Stimulated activated naive CD8-positive, alpha-beta T cell treated with anti-CD3 and anti-CD28 coated beads, Interleukin-15, amount 100 ng/mL, for 72 hours (primary cell): ENCODE measurements at places on chromosomes 4 and X.

DNA sequence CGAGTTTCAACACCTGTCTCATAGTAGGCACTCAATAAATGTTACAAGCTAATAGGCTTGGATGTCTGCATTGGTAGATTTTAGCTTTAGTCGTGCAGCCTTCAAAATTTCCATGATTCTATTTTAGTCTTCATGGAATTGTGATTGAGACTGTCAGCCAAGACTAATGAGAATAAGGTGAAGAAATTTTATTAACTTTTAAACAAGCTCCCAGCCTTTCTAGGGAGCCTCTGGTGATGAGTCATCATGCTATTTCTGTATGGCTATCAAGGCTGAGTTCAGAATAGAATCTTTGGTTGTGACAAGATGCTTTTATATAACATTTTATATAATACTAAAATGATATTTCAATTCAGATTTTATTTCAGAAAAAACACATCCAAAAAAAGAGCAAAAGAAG is 685.8 kb downstream of the GABRG1 start:
- no peak for DNase-seq

DNA sequence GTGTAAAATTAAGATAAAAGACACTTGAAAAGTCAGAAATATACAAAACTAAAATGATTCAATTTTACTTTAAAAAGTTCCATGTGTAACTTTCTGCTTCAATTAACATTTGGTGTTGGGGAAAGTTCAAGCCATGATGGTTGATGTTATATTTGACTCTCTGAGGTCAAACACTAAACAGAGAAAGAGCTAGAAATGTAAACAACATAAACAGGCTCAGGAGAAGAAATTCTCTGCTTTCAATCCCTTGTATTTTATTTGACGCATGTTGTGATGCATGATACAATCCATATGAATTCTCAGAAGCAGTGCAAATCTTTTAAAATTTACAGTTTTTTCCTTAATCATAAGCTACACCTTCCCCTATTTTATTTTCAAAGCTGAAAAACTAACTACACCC is 822.4 kb downstream of the PCDH18 start:
- DNase-seq = no peak

GRCh38 chr4:2931512-2932301 is 31.5 kb downstream of the NOP14 start:
- peak; percentile 66 for DNase-seq

DNA sequence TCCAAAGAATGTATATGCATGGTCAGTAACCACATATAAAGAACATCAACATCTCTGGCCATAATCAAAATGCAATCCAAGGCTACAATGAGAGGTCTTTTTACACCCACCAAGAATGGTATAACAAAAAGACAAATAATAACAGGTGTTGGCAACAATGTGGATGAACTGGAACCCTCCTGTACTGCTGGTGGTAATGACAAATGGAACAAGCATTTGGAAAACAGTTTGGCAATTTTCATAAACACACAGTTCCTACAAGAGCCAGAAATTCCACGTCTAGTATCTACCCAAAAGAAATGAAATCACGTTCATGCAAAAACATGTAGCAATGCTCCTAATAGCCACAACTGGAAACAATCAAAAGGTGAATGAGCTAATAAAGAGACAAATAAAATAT is 11.7 kb downstream of the UGT2B4 start:
- no peak for DNase-seq

DNA sequence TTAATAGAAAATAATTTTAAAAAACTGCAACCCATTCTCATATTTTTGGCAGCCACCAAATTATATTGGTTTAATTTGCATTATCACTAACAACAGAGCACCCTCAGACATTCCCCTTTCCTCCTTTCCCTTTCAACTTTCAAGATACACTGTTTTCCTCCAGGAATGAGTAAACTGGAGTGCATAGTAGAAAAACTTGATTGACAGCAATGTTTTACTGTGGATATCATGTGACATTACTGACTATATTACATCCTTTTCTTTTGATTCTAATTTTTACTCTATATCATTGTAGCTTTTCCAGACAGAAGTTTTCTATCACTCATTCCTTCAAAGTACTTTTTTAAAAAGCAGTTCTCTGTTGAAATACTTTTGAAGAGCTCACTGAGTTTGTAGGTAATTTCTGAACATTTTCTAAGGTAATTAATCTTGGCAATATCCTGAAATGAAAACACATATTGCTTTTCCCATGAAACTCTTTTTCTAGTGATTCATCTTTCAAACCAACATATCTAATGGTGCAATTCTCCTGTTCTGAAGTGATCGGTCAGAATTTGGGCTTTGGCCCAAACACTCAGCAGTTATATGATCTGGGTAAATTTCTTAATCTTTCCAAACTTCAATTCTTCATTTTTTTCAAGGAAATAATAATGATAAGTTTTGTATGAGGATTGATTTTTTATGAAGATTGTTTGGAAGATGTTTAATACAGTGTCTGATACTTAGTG is 920.4 kb upstream of the EPHA5 start:
- DNase-seq = no peak

DNA sequence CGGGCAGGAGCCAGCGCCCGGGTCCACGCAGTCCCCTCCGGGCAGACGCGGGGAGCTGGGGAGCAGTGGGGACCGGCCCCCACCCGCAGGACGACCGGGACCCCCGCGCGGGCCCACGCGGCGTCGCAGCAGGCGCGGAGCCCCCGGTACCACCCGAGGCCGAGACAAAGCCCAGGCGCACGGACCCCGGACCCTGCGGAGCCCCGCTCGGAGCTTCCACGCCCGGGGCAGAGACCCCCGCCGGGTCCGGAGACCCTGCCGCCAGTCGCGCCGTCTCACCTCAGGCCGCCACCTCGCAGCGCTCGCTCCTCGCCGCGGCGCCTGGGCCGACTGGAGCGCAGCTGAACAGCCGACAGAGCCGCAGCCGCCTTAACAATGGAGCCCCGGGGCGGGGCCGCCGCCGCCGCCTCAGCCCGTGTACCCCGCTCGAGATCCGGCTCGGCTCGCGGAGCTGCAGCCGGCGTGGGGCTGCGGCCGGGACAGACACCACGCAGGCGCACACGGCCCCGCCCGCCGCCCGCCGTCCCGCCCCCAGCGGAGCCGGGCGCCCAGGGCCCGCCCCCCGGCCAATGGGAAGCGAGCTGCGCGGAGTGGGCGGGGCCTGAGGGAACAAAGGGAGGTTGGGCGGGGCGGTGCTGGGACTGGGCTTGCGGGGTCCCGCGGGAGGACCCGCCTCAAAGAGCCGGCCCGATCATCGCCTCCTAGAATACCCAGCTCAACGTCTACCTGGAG is at the start of gene AFAP1:
AFAP1 (minus strand) TSS at position 485 of the 732 bp plus-strand sequence. CDS start 67,783 bp downstream, outside the sequence.
- peak; percentile 87 for DNase-seq

DNA sequence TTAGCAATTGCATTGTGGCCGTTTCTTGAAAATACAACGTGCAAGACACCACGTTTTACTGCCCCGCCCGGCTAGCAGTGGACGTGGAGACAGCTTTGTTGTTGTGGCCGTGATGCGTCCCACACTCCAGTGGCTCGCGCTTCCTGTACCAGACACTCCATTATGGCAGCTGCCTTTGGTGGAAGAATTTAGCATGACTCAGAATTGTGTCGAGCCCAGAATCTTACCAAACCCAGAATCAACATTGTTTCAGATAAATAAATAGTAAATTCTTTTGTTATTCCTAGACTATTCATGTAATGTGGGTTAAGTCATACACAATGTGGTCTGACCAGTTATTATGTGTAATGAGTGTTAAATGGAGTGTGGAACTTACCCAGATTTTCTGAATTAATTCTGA is 25.3 kb upstream of the S100P start:
- DNase-seq = no peak

DNA sequence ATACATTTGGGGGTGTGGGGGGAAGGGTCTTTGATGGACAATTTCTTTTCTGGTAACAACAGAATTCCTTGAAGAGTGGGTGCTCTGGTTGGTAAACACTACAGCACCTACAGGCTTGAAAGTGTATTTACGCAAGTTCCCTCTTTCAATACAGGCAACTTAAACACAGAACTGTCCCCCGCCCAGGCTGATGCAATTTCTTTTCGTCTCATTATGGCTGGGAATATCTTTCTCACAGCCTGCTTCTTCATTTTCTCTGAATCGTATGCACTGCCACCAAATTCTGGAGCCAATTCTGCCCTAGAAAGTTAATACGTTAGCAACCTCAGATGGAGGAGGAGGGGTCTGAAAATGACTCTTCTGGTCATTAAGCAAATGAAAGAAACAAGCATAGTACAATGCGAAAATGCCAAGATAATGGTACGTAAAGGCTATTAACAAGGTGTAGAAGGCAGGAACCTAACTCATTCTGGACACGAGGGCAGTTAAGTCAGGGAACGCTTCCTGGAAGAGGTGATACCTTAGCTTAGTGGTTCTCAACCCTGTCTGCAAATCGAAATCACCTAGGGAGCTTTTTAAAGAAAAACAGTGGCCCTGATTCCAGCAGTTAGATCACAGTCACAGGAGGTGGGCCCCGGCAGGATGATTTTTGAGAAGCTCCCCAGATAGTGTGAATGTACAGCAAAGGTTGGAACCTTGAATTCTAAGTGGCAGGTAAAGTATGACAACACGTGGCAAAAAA is 1.0 kb downstream of the AGA start:
- peak; percentile 6 for DNase-seq

GRCh38 chr4:129821963-129822362 is 726.0 kb downstream of the C4orf33 start:
- no peak for DNase-seq

- DNase-seq = no peak
These were observed 30.9 kb downstream of the YTHDC1 start for GRCh38 chr4:68319040-68319439.

- no peak for DNase-seq
These were observed 460.5 kb downstream of the SH3BGRL start for GRCh38 chrX:81662381-81662780.

- DNase-seq = no peak
These were observed 438.9 kb downstream of the GRXCR1 start for GRCh38 chr4:43331226-43332051.

DNA sequence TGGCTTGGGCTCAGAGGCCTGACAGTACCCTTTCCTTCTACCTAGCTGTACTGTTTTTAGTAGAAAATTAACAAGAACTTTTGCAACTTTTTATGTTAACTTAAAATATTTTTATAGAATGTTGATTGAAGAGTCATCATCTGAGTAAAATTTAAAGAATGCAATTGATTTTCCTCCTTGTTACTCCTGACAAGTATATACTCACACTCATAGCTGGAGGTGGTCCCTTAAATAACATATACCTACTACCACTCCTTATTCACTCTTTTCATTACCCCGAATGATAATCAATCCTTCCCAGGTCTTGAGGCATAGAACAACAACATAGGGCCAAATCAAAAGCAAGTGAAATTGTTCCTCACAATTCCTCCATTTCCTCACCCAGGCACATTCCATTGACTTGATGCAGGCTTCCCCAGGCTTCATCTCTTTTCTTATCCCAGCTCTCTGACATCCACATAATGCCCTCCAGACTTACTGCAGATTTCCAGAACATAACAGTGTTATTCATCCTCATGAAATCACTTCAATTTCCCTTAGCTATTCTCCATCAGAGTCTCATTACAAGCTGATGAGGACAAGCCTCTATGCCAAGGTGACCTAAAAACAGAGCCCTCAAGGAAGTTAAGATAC is 73.2 kb upstream of the ANXA10 start:
- DNase-seq = no peak

DNA sequence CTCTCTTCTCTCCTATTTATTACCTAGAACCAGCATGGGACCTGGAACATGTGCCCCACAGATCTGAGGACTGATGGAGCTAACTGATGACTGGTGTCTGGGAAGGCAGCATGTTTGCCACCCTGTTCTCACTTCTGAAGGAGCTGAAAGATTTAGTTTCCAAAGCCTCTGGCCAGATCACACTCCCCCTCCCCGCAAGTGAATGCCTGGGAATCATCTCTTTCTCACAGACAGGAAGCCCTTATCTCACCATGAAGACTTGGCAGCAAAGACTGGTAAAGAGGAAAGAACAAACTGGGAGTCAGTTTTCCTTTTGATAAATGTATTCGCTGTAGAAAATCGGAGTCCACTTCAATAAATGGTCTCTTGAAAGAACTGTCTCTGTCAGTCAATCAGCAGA is 21.0 kb upstream of the PCYT1B start:
- DNase-seq = no peak

- DNase-seq = no peak
These were observed 149.3 kb downstream of the SPRY1 start for GRCh38 chr4:123545667-123546572.

DNA sequence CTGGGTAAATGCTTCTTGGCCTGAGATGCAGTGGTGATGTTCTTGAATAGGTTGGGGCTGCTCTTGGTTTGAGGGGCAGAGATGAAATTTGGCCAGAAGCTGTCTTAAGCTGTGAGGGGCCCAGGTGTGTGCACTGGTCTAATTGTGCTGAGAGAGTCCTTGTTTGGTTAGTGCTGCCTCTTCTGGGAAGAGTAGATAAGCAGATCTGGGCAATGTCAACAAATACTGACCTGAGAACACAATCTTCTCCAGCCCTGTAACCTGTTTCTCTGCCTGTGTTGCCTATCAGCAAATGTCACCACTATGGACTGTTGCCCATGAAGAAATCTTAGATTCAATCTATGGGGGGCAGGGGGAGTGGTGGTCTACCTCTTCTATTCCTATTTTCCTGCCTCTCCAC is 17.2 kb upstream of the USP27X start:
- DNase-seq = no peak

GRCh38 chr4:180285796-180286195 is 1957.4 kb upstream of the TENM3 start:
- no peak for DNase-seq

DNA sequence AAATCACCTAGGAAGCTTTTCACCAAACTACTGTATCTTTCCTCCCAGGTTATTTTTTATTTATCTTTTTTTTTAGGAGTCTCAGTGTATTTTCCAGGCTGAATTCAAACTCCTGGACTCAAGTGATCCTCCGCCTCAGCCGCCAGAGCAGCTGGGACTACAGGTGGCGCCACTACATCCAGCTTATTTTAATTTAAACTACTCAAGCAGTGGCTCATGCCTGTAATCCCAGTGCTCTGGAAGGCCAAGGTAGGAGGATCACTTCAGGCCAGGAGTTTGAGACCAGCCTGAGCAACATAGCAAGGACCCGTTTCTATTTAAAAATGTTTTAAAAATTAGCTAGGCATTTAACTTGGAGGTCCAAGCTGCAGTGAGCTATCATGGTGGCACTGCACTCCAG is 37.8 kb downstream of the LEF1 start:
- DNase-seq = no peak

DNA sequence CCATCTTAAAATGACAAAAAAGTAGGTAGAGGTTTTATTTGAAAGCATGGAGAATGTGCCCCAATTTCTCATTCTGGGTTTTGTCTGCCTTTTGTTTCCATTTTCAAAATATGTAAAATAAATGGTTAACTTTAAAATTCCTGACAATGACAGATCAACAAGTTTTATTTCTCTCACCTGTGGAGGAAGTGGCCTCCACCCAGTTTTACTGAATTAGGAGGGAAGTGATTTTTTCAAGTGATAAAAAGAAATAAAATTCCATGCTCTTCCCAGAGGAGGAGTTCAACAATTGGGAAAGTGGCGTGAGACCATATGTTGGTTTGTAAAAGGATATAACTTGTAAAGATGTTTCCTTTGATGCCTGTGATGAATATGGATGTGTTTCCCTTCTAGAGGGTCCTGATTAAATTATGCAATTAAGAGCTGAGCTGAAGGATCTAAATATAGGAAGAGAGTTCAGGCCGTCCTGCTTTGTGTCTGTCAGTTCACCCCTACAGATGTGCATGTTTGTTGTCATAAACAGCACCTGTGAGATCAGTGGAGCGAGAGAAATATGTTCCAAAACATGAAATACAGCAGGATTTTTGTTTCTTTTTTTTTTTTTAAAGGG is 19.5 kb downstream of the SMAD1 start:
- DNase-seq = no peak
